ENCODE measurements at places on chromosomes 7 and 10.

DNA sequence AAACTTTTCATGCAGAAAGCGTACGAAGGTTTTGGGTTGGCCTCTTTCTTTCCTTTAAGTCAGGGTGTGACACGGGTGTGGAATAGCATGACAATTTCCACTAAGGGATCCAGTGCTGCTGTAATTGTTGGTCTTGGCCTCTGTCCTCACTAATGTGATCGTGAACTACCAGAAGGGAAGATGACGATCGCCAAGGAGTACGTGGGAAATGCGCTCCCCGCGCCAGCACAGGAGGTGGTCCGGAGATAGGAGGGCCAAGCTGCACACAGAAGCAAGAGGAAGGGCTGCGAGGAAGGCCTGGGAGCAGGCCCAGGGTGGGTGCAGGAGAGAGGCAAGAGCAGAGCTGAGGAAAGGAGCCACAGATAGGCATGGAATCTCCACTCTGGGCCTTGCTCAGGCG lies 79.7 kb upstream of the PODXL start:
- no peak for DNase-seq

- no peak for DNase-seq
Measured at GRCh38 chr10:55509168-55509567, 708.1 kb upstream of the PCDH15 start.

GRCh38 chr10:633279-634245 lies 55.9 kb downstream of the DIP2C start:
- no peak for DNase-seq

DNA sequence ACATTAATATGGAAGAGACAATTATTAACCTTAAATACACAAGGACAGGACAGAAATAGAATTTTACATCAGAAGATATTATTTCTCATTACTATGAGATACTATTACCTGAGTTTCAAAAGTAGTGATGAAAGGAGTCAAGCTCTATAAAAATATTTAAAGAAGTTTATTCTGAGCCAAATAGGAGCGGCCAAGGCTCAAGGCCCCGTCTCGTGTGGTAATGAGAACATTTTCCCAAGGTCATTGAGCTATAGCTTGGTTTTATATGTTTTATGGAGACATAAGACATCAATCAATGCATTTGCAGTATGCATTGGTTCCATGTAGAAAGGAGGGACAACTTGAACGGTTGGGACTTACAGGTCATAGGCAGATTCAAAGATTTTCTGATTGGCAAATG lies 29.4 kb upstream of the ZMYND11 start:
- DNase-seq = no peak

DNA sequence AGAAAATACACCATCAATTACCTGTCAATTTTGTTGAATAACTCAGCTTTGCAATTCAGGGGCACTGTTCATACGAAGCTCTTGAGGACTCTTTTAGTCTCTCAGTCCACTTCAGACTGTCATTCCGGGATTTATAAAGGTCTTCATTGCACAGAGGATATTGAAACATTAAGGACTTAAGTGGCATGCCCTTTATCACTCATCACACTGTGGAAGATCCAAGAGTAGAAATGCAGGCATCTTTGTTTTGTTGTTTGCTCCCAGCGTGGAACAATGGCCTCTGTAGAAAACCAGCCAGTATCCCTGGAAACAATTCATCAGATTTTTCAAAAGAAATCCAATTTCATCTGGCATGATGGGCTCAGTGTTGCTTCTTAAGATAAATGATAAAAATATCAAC lies 66.3 kb upstream of the LRGUK start:
- no peak for DNase-seq

DNA sequence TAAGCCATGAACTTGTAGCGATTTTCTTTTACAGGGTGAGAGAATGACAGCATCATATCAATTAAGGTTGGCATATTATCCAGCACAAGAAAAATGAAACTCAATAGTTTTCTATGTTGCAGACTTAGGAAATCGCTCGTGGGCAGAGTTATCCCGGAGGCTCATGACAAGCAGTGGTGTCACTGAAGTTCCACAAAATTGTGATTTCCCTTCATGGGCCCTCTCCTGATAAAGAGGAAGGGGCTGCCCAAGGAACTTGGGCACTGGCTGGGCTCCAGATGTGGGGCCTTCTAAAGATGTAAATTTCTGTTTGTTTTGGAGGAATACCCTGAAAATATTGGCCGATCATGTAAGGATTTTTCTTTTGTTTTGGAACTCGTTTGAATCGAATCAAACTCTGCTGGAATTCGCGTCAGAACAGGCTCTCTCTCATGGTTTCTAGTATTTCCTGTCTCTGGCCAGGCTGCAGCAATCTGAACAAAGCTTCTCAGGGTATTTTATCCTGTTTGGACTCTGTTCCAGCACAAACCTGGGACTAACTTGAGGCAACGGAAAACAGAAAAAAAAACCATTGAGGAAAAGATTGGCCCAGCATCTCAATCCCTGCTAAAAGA lies 340.6 kb upstream of the NRP1 start:
- DNase-seq = no peak

DNA sequence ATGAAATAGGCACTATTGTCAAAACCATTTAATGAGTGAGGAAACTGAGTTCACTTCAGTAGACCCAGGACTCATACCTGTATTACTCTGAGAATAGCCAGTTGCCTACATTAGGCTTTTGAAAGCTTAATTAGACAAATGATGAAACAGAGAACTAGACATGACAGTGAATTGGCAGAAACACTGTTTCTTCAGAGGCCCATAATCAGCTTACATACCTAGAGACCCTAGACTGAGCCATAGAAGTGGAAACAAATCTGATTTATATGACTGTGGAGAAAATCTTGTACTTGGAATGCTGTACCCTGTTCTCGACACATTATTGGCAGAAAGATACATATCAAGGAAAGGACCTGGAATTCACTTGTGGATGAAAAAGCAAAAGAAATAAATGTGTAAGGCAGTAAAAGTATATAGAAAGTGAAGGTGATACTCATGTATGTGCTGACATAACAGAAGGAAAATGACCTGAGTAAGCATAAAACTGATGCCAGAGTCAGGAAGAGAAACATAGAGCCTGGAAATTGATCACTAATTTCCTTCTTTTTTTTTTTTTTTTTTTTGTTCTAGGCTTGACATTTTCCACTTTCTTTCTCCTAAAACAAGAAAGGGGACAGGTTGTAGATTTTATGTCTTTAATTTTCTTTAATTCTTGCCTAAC lies 251.5 kb downstream of the BICC1 start:
- no peak for DNase-seq

- DNase-seq = no peak
Measured at GRCh38 chr7:47186316-47186715, 395.6 kb downstream of the TNS3 start.

DNA sequence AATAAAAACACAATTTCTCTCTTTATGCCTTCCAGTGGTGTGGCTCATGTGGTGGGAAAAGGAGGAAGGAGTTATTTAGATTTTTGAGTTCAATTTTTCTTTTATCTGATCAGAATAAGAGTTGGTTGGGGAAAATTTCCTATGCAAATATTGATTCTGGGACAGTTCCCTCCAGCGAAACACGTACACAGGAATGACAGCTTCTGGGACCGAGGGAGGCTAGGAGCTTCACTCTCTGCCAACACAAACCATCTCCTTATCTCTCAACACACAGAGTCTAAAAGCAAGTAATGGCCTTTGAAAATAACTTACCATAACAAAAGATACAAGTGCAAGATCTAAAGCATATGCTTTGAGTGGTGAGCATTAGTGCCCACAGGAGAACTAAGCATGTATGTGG lies 122.7 kb downstream of the RAPGEF5 start:
- no peak for DNase-seq

DNA sequence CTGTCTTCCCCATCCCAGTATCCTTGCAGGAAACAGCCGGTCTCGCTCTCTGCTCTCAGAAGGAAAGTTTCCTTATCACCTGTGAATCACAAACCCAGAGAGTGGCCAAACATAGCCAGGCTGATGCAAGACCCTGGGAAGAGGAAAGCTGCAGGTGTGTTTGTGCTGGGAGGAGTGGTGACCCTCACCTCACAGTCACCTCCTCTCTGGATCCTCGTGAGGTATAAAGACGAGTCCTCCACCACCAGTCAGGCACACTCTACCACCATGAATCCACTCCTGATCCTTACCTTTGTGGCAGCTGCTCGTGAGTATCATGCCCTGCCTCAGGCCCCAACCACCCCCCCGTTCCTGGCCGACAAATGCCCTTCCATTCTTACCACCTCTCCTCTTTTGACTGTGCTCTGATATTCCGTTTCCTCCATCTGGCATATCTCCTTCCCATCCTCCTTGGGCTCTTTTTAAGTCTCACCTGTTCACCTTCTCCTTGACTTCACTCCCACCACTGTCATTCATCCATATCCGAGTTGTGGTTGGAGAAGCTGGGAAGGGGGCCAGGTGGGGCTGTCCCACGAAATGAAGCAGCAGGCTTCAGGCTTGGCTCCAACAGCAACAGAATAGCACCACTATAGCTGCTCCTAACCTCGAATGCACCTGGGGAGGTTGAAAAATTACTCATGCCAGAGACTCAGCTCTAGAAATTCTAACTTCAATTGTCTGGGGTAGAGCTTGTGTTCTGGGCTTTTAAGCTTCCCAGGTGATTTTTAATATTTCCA lies at the start of gene PRSS1:
PRSS1 (plus strand) TSS at position 255 of the 776 bp plus-strand sequence; CDS start at position 268, 13 bp downstream.
- no peak for DNase-seq

GRCh38 chr7:29014725-29015124 lies 56.6 kb upstream of the TRIL start:
- DNase-seq = no peak

GRCh38 chr10:43093423-43094076 lies 16.7 kb downstream of the RET start:
- DNase-seq = no peak

DNA sequence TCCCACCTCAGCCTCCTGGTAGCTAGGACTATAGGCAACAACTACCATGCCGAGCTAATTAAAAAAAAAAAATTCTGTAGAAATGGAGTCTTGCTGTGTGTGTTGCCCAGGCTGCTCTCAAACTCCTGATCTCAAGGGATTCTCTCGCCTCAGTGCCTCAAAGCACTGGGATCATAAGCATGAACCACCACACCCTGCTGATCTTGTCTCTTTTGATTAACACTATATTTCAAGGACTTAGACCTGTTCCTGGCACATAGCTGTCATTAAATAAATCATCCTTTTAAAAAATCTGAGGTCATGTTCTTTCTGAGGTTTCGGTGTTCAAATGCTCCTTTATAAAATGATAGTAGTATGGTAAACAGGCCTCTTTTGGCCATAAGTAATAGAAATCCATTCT lies 4.8 kb downstream of the PALS2 start:
- DNase-seq = no peak
